ENCODE measurements at places on chromosomes 7 and 10.

DNA sequence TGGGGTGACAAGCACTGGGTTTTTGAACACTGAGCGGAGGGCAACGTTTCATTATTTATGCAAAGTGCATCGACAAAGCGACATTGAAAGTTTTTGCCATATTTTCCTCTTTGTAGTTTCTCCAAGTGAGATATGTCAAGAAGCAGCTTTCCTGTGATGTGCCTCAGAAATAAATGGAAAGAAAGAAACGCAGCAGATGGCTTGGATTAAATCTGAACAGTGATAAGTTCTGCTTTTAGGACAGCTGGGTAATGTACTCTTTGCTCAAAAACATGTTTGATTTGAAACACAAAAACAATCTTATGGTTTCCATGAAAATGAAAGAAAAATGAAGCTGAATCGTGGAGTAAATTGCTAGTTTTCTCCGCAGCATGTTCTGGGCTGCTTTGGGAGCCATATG, 166.3 kb downstream of the PTPRN2 start:
- peaks cover 3% of the 10 kb centered on the region for H3K27me3 ChIP-seq
- peaks cover 9% of the 10 kb centered on the region for H3K36me3 ChIP-seq
- no peak for DNase-seq
- H3K4me1 ChIP-seq: no peaks in the 10 kb centered on the region
- no peak overlapping the region for H3K27ac ChIP-seq
- no peak overlapping the region for H3K4me3 ChIP-seq

DNA sequence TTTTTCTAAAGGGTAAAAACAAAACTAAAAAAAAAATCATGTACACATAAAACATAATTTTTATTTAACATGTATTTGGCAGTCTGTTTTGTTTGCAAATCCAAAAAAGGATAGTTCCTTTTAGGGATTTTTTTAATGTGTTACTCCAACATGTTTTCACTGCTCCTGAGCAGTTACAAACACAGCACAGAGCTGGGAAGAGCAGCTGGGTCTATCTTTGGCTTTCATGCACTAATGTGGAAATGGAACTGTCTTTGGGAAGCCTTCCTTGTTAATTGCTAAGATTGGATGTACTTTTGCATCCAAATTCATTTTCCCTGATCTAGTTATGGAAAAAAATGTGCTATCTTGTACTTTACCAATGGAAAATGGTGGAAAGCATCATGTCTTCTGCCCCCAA, 1035.1 kb downstream of the CNTNAP2 start:
- H3K4me1 ChIP-seq: no peaks in the 10 kb centered on the region
- no peak overlapping the region for H3K4me3 ChIP-seq
- H3K27me3 ChIP-seq: no peaks in the 10 kb centered on the region
- DNase-seq: no peak
- H3K36me3 ChIP-seq: no peaks in the 10 kb centered on the region
- H3K27ac ChIP-seq: no peak overlapping the region

DNA sequence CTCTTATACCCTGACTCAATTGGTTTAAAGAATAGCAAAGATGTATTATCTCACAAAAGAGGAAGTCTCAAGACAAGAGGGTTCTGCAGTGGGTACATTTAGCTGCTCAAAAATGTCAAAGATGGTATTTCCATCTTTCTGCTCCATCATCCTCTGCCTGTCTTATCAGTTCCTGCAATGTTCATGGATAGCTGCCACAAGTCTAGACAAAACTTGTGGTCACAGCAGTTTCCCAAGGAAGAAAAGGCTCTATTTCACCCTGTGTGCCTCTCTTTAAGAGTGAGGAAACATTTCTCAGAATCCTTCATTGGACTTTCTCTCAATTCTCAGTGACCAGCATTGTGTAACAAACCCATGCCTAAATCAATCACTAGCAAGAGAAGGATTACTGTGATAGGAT, 634.2 kb upstream of the AUTS2 start:
- H3K4me3 ChIP-seq: no peak overlapping the region
- DNase-seq: no peak
- no peak overlapping the region for H3K27ac ChIP-seq
- H3K27me3 ChIP-seq: no peaks in the 10 kb centered on the region

- DNase-seq: peak; percentile 79
- peaks cover 40% of the 10 kb centered on the region for H3K4me1 ChIP-seq
- H3K27me3 ChIP-seq: no peaks in the 10 kb centered on the region
- no peak overlapping the region for H3K4me3 ChIP-seq
- H3K27ac ChIP-seq: peak overlapping the region; percentile 55
These were observed 878.5 kb downstream of the LRMDA start for GRCh38 chr10:76309741-76310587.

GRCh38 chr10:30577048-30577447, 52.5 kb downstream of the LYZL2 start:
- DNase-seq: no peak
- H3K27me3 ChIP-seq: peaks cover 29% of the 10 kb centered on the region

DNA sequence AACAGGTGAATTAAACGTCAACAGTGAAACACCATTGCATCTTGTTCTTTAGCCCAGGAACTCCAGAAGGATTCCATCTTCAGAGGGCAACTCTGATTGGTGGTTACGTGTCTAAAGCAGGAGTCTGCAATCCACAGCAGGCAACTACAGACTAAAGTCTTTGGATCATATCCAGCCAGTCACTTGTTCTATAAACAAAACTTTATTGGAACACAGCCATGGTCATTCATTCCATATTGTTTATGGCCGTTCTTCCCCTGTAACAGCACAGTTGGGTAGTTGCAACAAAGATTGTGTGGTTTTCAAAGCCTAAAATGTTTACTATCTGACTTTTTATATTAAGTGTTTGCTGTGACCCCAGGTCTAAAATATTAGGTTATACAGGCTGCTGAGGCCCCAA, 94.7 kb upstream of the IMMP2L start:
- H3K27me3 ChIP-seq: peaks cover 4% of the 10 kb centered on the region
- H3K4me1 ChIP-seq: peaks cover 5% of the 10 kb centered on the region
- no peak overlapping the region for H3K27ac ChIP-seq
- H3K4me3 ChIP-seq: no peak overlapping the region
- DNase-seq: no peak
- no peaks in the 10 kb centered on the region for H3K36me3 ChIP-seq

GRCh38 chr10:35780970-35781642, 139.0 kb upstream of the FZD8 start:
- no peak overlapping the region for H3K4me3 ChIP-seq
- no peaks in the 10 kb centered on the region for H3K36me3 ChIP-seq
- H3K27me3 ChIP-seq: peaks cover 9% of the 10 kb centered on the region
- no peak for DNase-seq
- no peak overlapping the region for H3K27ac ChIP-seq
- peaks cover 17% of the 10 kb centered on the region for H3K4me1 ChIP-seq

GRCh38 chr10:94149702-94150101, 156.0 kb downstream of the PLCE1 start:
- H3K4me3 ChIP-seq: no peak overlapping the region
- DNase-seq: no peak
- H3K4me1 ChIP-seq: no peaks in the 10 kb centered on the region
- H3K27me3 ChIP-seq: peaks cover 17% of the 10 kb centered on the region

- no peak overlapping the region for H3K4me3 ChIP-seq
- H3K27me3 ChIP-seq: peaks cover 27% of the 10 kb centered on the region
- no peak for DNase-seq
- no peaks in the 10 kb centered on the region for H3K36me3 ChIP-seq
- H3K4me1 ChIP-seq: peaks cover 6% of the 10 kb centered on the region
- no peak overlapping the region for H3K27ac ChIP-seq
These were observed 6.7 kb upstream of the JAKMIP3 start for GRCh38 chr10:132058793-132059759.

Data from HFFc6 (cell line).